Ascending aorta (tissue), 2 donors: ENCODE measurements at places on chromosomes 11 and 22.
A peak's percentile ranks its signal among the peaks of the same experiment; 100 is the strongest.

- DNase-seq = no peak
These were observed 223.4 kb upstream of the PITPNB start for GRCh38 chr22:28142361-28142961.

DNA sequence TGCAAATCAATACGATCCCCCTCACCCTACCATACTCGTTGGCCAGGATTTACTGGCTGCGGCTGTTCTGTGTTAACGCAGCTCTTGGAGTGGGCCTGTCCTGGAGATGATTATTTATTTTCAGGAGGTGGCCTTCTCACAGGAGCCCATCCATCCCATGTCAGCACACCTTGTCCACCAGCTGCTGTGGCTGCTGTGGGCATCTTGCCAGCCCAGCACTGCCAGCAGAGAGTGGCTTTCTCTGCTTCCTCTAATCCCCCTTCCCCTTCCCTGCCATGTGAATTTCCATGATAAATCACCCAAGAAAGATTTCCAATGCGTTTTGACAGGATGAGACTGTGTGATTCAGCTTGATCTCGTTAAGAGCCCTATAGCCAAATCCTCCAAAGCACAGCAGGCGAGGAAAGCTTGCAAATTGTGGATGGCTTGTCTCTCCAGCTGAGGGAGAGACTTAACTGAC is 309.1 kb upstream of the C11orf87 start:
- DNase-seq = no peak

GRCh38 chr11:65329478-65329877 is 4.2 kb upstream of the DPF2 start:
- DNase-seq = no peak

- DNase-seq = no peak
These were observed 83.1 kb downstream of the OR5AK2 start for GRCh38 chr11:57071829-57072228.

DNA sequence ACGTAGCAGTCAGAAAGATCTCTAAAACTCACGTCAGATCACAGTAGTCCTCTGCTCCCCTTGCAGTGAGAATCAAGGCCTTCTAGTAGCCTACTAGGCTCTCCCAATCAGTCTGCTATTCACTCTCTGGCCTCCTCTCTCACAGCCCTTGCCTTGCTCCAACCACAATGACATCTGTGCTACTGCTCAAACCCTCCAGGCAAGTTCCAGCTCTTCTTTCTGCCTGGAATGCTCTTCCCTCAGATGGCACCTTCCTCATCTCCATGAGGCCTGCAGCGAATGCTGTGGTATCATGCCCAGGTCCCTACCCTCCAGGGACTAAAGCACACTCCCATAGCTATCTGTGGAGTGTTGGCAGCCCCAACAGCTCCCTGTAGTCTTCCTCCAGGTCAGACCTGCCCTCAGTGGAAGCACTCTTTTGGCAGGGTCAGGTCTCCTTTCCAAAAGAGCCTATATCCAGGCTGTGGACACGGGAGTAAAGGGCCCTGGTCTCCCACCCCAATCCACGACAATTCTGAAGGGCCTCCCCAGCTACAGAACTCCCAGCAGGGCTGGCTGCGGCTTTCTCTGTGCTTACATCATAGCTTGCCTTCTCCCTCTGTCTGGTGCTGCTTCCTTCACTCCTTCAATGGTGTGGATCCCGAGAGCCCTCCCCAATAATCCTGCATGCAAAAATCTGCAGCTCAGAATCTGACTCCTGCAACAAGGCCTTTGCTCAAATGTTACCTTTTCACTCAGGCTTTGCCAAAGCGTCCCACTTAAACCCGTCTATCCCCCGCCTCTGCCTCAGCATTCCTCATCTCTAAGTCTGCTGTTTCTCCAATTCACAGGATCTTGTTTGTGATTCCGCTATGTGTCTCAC is 8.9 kb downstream of the HIRA start:
- no peak for DNase-seq

GRCh38 chr11:8033305-8034105 is 46.4 kb downstream of the EIF3F start:
- DNase-seq = peak; percentile 83

DNA sequence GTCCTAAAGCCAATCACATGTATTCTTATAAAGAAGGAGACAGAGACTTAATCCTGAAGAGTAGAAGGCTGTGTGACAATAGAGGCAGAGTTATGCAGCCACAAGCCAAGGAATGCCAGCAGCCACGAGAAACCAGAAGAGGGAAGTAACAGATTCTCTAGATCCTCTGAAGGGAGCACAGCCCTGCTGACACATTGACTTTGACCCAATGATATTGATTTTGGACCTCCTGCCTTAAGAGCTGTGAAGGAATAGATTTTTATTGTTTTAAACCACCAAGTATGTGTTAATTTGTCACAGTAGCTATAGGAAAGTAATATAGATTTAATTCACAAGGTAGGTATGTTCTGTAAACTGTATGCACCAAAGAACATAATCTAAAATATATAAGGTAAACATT is 103.6 kb downstream of the TTC17 start:
- no peak for DNase-seq

GRCh38 chr11:9639985-9640384 is 23.9 kb upstream of the SWAP70 start:
- DNase-seq = no peak

GRCh38 chr11:75047191-75047590 is 49.5 kb downstream of the OR2AT4 start:
- no peak for DNase-seq

DNA sequence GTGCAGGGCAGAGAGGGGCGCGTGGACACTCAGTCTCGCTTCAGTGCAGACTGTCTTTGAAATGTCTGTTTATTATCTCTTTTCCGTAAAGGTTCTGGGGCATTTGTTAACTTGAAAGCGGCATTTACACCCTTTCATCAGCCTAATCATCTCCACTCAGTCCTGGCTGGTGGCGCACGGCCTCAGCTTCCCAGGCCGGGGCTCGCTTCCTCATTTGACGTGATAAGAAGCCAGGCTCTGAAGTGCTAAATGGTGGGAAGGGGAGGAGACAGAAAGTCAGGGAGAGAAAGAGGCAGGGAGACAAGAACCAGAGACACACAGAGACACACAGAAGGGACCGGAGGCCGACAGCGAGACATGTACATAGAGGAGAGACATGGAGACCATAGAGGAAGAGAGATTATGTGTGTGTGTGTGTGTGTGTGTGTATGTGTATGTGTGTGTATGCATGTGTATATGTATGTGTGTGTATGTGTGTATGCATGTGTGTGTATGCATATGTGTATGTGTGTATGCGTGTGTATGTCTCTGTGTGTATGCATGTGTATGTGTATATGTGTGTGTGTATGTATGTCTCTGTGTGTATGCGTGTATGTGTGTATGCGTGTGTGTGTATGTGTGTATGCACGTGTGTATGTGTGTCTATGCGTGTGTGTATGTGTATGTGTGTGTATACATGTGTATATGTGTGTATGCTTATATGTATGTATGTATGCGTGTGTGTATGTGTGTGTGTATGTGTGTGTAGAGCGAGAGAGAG is 101.5 kb downstream of the ST3GAL4 start:
- DNase-seq = no peak

DNA sequence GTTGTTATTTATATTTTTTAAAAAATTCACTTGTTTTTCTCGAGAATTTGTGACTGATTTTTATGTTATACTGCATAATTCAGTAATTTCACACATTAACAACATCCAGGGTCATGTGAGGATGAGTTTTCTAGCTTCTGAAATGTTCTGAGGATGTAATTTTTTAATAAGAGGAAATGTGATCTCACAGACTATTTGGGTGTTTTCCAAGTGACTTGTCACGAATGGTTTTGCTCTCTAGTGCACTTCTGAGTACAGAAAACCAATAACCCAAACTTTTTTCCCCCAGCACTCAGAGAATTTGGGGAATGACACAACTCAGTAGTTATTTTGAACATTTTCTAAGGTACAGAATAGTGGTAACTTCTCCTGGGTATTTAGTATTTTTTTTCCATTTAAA is 821.1 kb upstream of the ARHGAP42 start:
- no peak for DNase-seq

- DNase-seq = no peak
These were observed 35.6 kb upstream of the TP53I11 start for GRCh38 chr11:44986315-44986714.

- no peak for DNase-seq
These were observed 333.4 kb upstream of the MPPED2 start for GRCh38 chr11:30919389-30920152.

DNA sequence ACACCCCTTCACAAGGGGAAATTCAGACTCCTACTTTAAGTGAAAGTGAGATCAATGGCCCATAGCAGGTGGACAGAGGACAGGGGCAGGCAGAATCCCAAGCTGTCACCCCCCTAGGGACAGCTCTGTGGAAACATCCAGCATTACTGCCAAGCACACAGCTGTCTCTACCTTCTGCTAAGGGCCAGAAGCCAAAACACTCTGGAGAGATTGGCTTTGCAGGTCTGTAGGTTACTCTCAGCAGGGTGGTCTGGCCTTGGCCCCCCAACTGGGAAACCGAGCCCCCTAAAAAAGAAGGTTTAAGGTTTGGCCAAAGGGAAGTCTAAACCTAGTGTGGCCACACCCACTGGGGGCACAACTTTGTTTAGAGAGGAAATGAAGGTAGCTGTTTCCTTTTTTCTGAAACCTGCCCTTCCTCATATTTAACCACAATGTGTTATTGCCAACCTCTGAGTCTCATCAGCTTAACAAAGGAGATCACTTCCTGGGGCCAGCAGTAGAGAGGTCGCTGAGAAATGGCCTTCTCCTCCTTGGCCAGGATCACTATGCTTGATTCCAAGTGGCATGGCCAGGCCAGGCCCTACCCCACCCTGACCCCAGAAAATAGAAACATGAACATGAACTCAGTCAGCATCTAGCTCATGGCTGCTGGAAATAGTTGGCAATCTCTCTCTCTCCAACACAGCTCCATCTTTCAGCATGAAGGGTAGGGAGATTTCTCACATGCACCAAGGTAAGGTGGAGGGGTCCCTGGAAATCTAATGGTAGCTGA is 25.9 kb upstream of the SCARF2 start:
- DNase-seq = no peak

DNA sequence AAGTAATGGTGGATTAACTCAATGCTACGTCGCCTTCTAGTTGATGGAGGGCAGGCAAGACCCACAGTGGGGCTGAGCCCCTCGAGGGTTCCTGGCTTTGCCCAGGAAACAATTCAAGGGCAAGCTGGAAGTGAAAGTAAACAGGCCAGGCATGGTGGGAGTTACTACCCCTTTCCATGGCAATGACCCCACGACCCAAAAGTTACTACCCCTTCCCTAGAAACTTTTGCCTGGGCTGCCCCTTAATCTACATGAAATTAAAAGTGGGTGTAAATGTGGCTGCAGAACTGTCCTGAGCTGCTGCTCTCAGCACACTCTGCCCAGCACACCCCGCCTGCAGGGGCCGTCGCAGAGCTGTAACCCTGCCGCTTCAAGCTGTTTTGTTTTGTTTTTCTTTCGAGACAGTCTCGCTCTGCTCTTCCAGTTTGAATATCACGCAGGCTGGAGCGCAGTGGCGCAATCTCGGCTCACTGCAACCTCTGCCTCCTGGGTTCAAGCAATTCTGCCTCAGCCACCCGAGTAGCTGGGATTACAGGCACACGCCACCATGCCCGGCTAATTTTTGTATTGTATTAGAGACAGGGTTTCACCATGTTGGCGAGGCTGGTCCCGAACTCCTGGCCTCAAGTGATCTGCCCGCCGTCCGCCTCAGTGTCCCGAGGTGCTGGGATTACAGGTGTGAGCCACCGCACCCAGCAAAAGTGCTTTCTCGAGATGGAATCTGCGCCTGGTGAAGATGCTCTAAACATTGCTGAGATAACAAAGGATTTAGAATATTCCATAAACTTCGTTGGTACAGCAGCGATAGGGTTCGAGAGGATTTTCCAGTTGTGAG is 5.9 kb upstream of the RNH1 start:
- DNase-seq = no peak

- DNase-seq = no peak
These were observed 9.4 kb upstream of the SYT12 start for GRCh38 chr11:67013511-67014045.

DNA sequence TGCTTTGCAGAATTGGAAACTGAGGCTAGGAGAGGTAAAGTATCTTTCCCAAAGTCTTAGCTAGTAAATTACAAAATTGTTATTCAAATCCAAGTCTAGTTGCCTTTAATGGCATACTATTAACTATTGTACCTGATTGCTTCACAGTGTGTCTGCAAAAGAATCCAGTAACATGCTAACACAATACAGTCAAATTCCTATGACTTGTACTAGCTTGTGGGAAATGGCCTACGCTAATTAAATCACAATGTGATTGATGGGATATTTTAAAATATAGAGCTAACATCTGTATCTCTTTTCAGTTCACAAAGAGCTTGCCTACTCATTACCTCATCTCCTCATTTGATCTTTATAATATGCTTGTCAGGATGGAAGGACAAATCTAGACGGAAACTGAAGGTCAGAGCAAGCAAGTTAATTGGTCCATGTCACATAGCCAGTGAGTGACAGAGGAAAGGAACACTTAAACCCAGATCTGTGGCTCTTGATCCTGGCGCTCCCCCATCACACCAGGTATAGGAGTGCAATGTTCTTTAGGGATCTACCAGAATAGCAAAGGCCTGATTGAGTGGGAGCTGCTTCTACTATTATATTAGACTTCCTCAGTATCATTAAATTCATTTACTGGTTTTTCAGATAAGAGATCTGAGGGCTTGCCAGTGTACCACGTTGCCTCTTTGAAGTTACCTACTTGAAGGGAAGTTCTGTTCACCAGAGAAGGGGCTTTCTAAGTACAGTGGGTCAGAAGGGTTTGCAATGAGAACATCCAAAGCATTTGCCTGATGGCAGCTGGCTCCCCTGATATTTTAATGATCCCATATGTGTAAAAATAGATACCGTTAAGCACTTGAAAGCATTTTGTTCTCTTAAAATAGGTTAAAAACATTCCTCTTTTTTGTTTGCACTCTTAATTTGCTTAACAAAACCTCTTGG is 213.6 kb upstream of the SESN3 start:
- DNase-seq = no peak

GRCh38 chr11:64762277-64762673 is 2.5 kb upstream of the PYGM start:
- peak; percentile 58 for DNase-seq

DNA sequence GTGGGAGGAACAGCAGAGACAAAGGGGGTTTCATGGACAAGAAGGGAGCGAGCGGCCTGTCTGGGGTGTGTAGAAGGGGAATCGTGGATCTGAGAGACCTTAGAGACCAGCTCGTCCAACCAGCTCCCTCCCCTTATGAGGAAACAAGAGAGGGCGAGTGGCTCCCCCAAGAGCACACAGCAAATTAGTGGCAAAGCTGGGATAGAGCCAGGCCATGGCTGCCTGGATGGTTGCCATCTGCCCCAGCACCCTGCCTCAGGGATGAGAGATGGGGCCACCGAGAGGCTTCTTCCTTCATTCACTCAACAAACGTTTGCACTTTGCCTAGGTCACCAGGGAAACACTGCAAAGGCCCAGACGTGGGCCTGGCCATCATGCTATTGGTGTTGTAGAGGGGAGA is 4.1 kb downstream of the MAPK8IP1 start:
- no peak for DNase-seq

GRCh38 chr11:63599211-63600122 is 14.8 kb downstream of the PLAAT3 start:
- no peak for DNase-seq
